Thoracic aorta (tissue), 2 donors: ENCODE measurements at places on chromosomes 7 and 10. TPM values are rescaled to one million over a fixed set of nuclear protein-coding genes. Genes with fewer than 3 reads are reported as not detected.

GRCh38 chr7:106462914-106463482 lies 178.2 kb upstream of the NAMPT start:
- no peak for DNase-seq
- H3K4me3 ChIP-seq, result no peak overlapping the region
- peaks cover 51% of the 10 kb centered on the region for H3K4me1 ChIP-seq
- H3K36me3 ChIP-seq, result no peaks in the 10 kb centered on the region
- H3K27me3 ChIP-seq, result no peaks in the 10 kb centered on the region
- no peak overlapping the region for H3K27ac ChIP-seq

DNA sequence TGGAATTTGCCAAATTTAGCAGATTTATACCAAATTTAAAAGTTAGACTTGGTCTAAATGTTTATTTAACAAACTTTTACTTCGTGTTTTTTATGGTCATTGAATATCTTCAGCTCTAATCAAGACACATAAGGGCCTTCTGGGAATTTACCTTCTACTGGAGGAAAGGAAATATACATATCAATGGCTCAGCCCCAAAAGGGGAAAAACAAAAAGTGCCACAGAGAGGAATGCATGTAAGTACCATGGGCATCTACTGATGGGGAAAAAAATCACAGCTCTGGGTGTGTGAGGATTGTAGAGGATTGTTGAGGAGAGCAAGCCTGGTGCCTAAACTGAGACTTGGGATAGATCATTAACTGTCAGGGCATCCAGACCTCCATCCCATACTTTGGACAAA lies 260.3 kb downstream of the SORCS1 start:
- H3K36me3 ChIP-seq, result no peaks in the 10 kb centered on the region
- no peak for DNase-seq
- H3K27me3 ChIP-seq, result no peaks in the 10 kb centered on the region
- H3K4me1 ChIP-seq, result no peaks in the 10 kb centered on the region
- H3K4me3 ChIP-seq, result no peak overlapping the region

DNA sequence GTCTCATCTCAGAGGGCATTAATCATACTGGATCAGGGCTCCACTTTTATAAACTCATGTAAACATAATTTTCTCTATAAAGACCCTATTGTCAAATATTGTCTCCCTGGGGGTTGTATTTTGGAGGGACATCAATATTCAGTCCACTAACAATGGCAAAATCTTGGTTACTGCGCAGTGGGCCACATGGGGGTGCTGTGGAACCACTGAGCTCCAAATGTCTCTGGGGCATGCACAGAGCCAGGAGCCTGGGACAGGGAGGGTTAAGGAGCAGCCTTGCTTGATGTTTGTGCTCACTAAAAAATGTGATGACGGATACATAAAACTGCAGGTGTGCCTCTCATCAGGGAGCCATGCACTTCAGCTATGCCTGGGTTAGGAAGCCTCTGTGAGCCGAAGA lies 62.1 kb upstream of the PRSS58 start:
- peaks cover 5% of the 10 kb centered on the region for H3K4me1 ChIP-seq
- H3K4me3 ChIP-seq, result no peak overlapping the region
- H3K27ac ChIP-seq, result no peak overlapping the region
- no peaks in the 10 kb centered on the region for H3K27me3 ChIP-seq
- H3K36me3 ChIP-seq, result no peaks in the 10 kb centered on the region

GRCh38 chr7:30474893-30475292 lies 3.7 kb downstream of the NOD1 start:
- H3K4me1 ChIP-seq, result peaks cover 90% of the 10 kb centered on the region
- H3K27me3 ChIP-seq, result no peaks in the 10 kb centered on the region
- H3K27ac ChIP-seq, result peak overlapping the region; percentile 58

DNA sequence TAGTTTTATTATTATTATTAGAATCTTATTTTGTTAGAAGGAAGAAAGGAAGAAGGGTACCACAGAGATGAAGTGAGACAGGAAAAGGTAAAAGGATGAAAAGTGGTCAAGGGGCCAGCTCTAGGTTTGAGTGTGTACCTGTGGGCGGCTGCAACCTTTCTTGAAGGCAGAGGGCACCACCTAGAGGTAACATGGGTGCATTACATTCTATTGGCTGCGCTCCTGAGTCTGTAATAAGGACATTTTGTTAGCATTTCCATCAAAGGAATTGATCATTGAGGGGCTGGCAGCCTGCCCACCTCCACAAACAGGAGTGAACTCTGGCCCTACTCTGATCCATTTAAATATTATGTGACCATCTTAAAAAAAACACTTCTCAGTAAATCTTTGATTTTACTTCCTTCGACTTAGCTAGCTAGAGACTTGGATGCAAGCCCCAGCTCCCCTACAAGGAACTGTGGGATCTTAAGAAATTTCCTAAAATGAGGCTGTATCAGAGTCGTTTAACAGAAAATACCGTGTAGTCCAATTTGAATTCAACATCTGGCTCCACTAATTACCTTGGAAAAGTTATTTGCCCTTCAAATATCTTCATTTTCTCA lies 610.4 kb downstream of the IPMK start:
- H3K36me3 ChIP-seq, result no peaks in the 10 kb centered on the region
- H3K4me3 ChIP-seq, result no peak overlapping the region
- H3K4me1 ChIP-seq, result no peaks in the 10 kb centered on the region
- DNase-seq, result no peak
- no peaks in the 10 kb centered on the region for H3K27me3 ChIP-seq
- H3K27ac ChIP-seq, result no peak overlapping the region

- no peak overlapping the region for H3K4me3 ChIP-seq
- no peaks in the 10 kb centered on the region for H3K27me3 ChIP-seq
- no peaks in the 10 kb centered on the region for H3K36me3 ChIP-seq
- H3K4me1 ChIP-seq, result no peaks in the 10 kb centered on the region
- no peak for DNase-seq
Measured at GRCh38 chr10:33790521-33791271, 456.2 kb upstream of the NRP1 start.

DNA sequence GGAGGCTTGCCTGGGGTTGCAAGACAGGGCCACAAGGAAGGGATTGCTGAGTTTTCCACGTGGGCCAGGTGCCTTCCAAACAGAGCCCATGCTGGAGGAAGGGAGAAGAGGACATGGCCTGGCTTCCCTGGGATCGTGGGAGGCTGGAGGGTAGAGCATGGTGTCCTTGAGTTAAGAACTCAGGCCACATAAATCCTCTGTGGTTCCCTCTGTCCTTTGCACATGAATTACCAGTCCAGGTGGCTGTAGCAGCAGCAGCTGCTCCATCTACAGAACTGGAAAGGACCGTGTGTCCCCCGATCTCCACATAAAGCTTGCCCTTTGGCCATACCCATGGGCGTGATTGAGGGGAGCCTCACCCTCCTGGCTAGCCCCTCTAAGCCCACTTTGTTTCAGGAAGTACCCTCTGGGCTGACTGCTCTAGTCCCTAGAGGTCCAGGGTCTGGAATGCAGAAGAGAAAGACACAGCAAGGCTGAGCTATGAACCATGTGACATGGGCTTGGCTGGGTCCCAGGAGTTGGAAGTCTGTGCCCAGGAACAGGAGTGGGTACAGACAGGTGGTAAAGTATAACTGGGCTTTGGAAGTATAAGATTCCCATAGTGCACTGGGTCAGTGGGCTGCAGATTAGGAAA lies 84.9 kb downstream of the C10orf105 start:
- no peaks in the 10 kb centered on the region for H3K36me3 ChIP-seq
- H3K4me1 ChIP-seq, result no peaks in the 10 kb centered on the region
- H3K4me3 ChIP-seq, result no peak overlapping the region
- no peaks in the 10 kb centered on the region for H3K27me3 ChIP-seq
- no peak overlapping the region for H3K27ac ChIP-seq

The JMJD1C gene
- total RNA-seq, result 95.2 TPM

The C10orf105 gene
- 0.14 TPM for total RNA-seq

The HELLS gene
- total RNA-seq, result 4.9 TPM

The CYP2W1 gene
- total RNA-seq, result not detected
